NCI-H446 (cell line): ENCODE measurements at places on chromosomes 2 and 18.

DNA sequence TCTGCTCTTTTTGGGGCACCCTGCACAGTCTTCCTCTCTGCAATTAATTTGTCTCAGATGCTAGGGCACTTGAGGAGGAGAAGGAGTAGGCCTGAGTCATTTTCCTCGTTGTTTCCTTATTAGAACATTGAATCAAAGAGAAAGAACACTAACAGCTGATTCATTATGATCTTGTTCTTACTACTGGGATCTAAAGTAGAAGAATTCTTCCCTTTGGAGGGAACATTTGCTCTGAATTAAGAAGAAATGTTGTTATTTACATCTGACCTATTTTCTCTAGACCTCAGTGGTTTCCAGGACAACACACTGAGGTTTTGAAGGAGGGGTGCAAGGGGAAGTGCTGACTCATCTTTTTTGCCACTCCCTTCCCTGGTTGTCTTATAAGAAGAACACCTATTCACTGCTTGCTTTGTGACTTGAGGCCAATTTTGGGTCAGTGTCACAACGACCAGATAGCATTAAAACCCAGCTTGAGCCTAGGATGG, 24.3 kb upstream of the STAT1 start:
- DNase-seq: no peak

DNA sequence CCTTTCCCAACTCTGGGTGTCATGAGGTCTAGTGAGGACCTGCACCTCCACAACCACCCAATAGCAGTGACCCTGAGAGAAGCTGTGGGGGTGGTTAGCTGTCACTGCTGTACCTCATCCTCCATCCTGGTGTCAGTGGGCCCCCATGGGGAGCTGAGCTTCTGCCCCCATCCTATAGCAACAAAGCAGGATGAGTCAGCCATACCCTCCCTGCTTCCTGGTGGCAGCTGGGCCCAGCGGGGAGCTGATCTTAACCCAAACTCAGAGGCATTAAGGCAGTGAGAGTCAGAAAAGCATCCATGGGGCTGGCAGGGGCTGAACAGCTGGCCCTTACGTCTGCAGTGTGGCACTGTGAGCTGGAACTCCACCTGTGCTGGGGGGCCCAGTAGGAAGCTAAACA, 247.8 kb upstream of the HDAC4 start:
- no peak for DNase-seq

GRCh38 chr18:28175930-28176697, 816 bp downstream of the CDH2 start:
- no peak for DNase-seq

- DNase-seq: no peak
These were observed 424.1 kb upstream of the CHST9 start for GRCh38 chr18:27609221-27609620.

- no peak for DNase-seq
These were observed 65.7 kb downstream of the UBR3 start for GRCh38 chr2:169892951-169893350.

DNA sequence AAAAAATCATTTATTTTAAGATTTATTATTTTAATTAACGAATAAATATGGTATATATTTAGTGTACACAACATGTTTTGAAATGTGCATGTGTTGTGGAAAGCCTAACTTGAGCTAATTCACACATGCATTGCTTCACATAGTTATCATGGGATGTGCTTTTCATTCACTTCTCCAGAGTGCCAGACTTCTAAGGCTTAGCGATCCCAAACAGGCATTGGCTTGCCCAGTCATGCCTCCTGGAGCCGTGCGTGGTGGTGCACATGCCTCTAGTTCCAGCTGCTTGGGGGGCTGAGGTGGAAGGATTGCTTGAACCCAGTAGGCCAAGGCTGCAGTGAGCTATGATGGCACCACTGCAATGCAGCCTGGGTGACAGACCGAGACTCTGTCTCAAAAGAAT, 40.5 kb downstream of the ARHGEF4 start:
- no peak for DNase-seq
